ENCODE measurements at places on chromosomes 5 and 9. TPM values are rescaled to one million over a fixed set of nuclear protein-coding genes. Genes with fewer than 3 reads are reported as not detected.

GRCh38 chr5:76874088-76874581, 24.3 kb downstream of the S100Z start:
- DNase-seq, result no peak
- H3K36me3 ChIP-seq, result no peaks in the 10 kb centered on the region
- H3K4me3 ChIP-seq, result no peak overlapping the region
- H3K4me1 ChIP-seq, result no peaks in the 10 kb centered on the region
- no peak overlapping the region for H3K27ac ChIP-seq
- H3K27me3 ChIP-seq, result no peaks in the 10 kb centered on the region

GRCh38 chr9:14780251-14780650, 57.7 kb upstream of the CER1 start:
- no peaks in the 10 kb centered on the region for H3K27me3 ChIP-seq
- no peak overlapping the region for H3K27ac ChIP-seq
- no peak for DNase-seq

GRCh38 chr5:107499776-107500175, 171.0 kb downstream of the EFNA5 start:
- no peak overlapping the region for H3K4me3 ChIP-seq
- no peaks in the 10 kb centered on the region for H3K4me1 ChIP-seq
- no peak for DNase-seq
- no peaks in the 10 kb centered on the region for H3K27me3 ChIP-seq

DNA sequence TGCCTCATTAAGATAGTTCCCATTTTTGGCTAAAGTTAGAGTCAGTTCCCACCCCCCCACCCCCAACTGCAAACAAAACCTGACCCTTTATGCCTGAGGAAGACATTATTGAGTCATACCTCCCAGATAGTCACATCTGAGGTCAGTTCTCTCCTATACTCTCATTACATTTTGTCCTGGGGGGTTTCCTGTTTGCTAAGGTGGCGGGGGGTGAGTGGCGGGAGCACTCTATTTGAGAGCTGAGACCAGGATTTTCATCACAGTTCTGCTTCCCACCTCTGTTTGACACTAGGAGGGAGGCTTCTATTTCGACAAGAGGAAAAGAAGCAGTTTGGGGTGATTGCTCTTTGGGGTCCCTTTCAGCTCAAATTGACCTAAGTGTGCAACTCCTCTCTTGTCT, 59.4 kb upstream of the ICE1 start:
- DNase-seq, result no peak
- no peak overlapping the region for H3K27ac ChIP-seq

- no peak overlapping the region for H3K27ac ChIP-seq
- DNase-seq, result no peak
- no peaks in the 10 kb centered on the region for H3K36me3 ChIP-seq
Observed at GRCh38 chr9:87233899-87234455, 263.7 kb upstream of the DAPK1 start.

- peaks cover 16% of the 10 kb centered on the region for H3K4me1 ChIP-seq
- DNase-seq, result no peak
- peak within 1 kb of the TSS; percentile 36 for H3K4me3 ChIP-seq
- H3K27me3 ChIP-seq, result peaks cover 61% of the 10 kb centered on the region
Observed at GRCh38 chr5:33936381-33937016, at the start of gene RXFP3. RXFP3 (plus strand) TSS chr5:33936386; CDS start chr5:33936741, 355 bp downstream.

GRCh38 chr9:109639674-109640579, 140.1 kb upstream of the PALM2AKAP2 start:
- H3K27ac ChIP-seq, result no peak overlapping the region
- DNase-seq, result no peak
- H3K4me3 ChIP-seq, result peak overlapping the region; percentile 46
- no peaks in the 10 kb centered on the region for H3K36me3 ChIP-seq
- peaks cover 8% of the 10 kb centered on the region for H3K4me1 ChIP-seq

- no peaks in the 10 kb centered on the region for H3K4me1 ChIP-seq
- no peak for DNase-seq
- H3K36me3 ChIP-seq, result no peaks in the 10 kb centered on the region
Observed at GRCh38 chr5:130801963-130802362, 363.1 kb downstream of the HINT1 start.

DNA sequence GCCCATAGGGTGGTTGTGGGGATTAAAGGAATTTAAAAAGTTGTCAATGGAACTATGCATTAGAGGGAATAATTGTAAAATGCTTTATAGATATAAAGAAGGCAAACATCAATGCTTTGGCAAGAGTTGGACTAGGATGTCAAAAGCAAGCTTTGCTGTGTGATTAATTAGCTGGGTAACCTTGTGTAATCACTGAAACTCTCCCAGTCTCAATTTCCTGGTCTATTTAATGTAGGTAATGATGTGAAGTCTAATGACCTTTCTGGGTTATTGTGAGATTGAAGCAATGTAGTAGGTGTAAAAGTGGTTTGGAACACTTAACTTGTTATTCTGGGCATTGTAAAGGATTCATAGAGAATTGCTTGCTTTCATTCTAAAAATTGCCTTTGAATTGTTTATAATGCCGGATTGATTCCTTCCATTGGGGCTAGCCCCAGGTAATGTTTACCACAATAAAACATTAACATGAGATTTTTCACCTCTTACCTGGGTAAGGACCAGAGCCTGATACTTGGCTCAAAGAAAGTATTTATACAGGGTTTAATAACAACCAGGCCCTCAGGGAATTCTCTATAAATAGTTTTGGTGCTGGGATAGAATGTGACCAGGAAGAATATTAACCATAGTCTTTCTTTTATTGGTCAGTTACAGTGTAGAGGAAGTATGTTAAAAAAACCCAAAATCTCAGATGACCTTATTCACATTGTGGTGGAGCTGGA, 30.0 kb upstream of the CLINT1 start:
- H3K4me1 ChIP-seq, result no peaks in the 10 kb centered on the region
- no peak overlapping the region for H3K4me3 ChIP-seq
- no peak for DNase-seq
- H3K27ac ChIP-seq, result no peak overlapping the region
- no peaks in the 10 kb centered on the region for H3K36me3 ChIP-seq
- H3K27me3 ChIP-seq, result no peaks in the 10 kb centered on the region

- H3K4me1 ChIP-seq, result no peaks in the 10 kb centered on the region
- H3K27ac ChIP-seq, result no peak overlapping the region
- H3K4me3 ChIP-seq, result no peak overlapping the region
- H3K27me3 ChIP-seq, result no peaks in the 10 kb centered on the region
- no peaks in the 10 kb centered on the region for H3K36me3 ChIP-seq
- DNase-seq, result no peak
Observed at GRCh38 chr9:16069249-16069648, 516.4 kb downstream of the CCDC171 start.

DNA sequence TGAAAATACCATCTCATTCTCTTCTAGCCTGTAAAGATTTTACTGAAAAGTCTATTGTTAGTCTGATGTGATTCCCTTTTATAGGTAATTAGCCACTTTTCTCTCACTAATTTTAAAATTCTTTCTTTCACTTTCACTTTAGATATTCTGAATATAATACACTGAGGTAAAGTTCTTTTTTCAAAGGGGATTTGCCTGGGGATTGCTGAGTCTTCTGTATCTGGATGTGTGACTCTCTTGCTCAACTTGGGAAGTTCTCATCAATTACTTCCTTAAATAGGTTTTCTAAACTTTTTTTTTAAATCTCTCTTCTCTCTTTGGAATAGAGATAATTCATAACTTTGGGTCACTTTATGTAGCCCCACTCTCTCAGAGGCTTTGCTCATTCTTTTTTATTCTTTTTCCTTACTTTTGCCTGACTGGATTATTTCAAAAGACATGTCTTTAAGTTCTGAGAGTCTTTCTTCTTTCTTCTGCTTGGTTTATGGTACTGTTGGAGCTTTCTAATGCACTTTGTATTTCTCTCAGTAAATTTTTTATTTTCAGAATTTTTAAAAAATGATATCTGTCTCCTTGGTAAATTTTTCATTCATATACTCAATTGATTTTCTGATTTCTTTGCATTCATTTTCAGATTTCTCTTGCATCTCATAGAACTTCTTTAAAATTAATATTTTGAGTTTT, 55.9 kb upstream of the IL12B start:
- H3K4me3 ChIP-seq, result no peak overlapping the region
- no peak for DNase-seq
- no peak overlapping the region for H3K27ac ChIP-seq
- no peaks in the 10 kb centered on the region for H3K36me3 ChIP-seq
- H3K27me3 ChIP-seq, result no peaks in the 10 kb centered on the region

DNA sequence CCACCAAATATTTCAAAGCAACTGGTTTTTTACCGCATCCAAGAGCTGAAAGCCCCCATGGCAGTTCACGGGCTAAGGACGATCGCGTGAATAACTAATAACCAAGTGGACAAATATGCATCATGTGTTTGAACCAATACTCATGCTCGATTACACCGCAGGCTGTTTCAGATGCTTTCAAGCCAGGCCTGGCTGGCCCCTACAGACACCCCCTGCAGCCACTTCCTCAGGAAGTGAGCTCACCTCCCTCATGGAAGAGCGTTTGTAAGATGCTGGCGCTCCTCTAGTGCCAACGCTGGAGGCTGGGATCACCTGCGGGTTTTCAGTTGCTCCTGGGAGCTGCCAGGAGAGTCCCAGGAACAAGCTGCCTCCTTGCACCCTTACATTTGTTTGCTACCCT, 53.9 kb upstream of the PTCH1 start:
- no peak overlapping the region for H3K4me3 ChIP-seq
- H3K36me3 ChIP-seq, result no peaks in the 10 kb centered on the region
- H3K27me3 ChIP-seq, result peaks cover 5% of the 10 kb centered on the region

DNA sequence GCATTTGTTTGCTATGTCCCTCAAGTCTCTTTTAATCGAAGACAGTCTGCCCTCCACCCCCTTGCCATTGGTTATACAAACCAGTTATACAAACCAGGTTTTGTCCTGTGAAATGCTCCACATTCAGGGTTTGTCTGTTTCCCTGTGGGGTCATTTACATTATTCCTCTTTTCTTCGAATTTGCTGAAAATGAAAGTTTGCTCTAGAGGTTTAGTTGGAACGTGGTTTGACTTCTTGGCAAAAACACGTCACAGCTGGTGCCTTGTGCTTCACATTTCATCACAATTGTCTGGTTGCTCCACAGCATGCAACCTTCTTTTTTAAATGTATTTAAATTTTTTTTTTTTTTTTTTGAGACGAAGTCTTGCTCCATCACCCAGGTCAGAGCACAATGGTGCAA, 4.2 kb upstream of the HAVCR2 start:
- no peak for DNase-seq
- no peaks in the 10 kb centered on the region for H3K36me3 ChIP-seq
- no peak overlapping the region for H3K27ac ChIP-seq
- no peak overlapping the region for H3K4me3 ChIP-seq
- H3K4me1 ChIP-seq, result no peaks in the 10 kb centered on the region
- no peaks in the 10 kb centered on the region for H3K27me3 ChIP-seq

GRCh38 chr9:114668146-114668545, 10.5 kb upstream of the TEX53 start:
- no peak overlapping the region for H3K4me3 ChIP-seq
- no peaks in the 10 kb centered on the region for H3K36me3 ChIP-seq
- H3K27me3 ChIP-seq, result no peaks in the 10 kb centered on the region
- H3K27ac ChIP-seq, result no peak overlapping the region
- no peaks in the 10 kb centered on the region for H3K4me1 ChIP-seq

- DNase-seq, result no peak
- H3K27me3 ChIP-seq, result no peaks in the 10 kb centered on the region
- H3K4me1 ChIP-seq, result no peaks in the 10 kb centered on the region
- no peaks in the 10 kb centered on the region for H3K36me3 ChIP-seq
Observed at GRCh38 chr5:84752780-84753179, 368.1 kb upstream of the EDIL3 start.

GRCh38 chr5:169778622-169779596, 141.8 kb downstream of the DOCK2 start:
- no peaks in the 10 kb centered on the region for H3K36me3 ChIP-seq
- H3K4me1 ChIP-seq, result no peaks in the 10 kb centered on the region
- H3K27me3 ChIP-seq, result no peaks in the 10 kb centered on the region
- no peak for DNase-seq

GRCh38 chr5:29382780-29383179, 1810.7 kb upstream of the CDH6 start:
- DNase-seq, result no peak
- H3K4me1 ChIP-seq, result no peaks in the 10 kb centered on the region
- no peak overlapping the region for H3K4me3 ChIP-seq
- no peaks in the 10 kb centered on the region for H3K27me3 ChIP-seq

- no peaks in the 10 kb centered on the region for H3K36me3 ChIP-seq
- no peak overlapping the region for H3K27ac ChIP-seq
- H3K4me1 ChIP-seq, result peaks cover 8% of the 10 kb centered on the region
Observed at GRCh38 chr5:139757727-139758509, 37.7 kb upstream of the PSD2 start.

GRCh38 chr5:84249918-84250630, 134.6 kb downstream of the EDIL3 start:
- H3K27ac ChIP-seq, result no peak overlapping the region
- H3K4me3 ChIP-seq, result no peak overlapping the region
- DNase-seq, result no peak
- H3K36me3 ChIP-seq, result no peaks in the 10 kb centered on the region

The CER1 gene
- total RNA-seq, result not detected

The KCNV2 gene
- not detected for total RNA-seq

The SLC34A1 gene
- total RNA-seq, result not detected

The C9orf85 gene
- total RNA-seq, result 11.1 TPM

The REEP2 gene
- 0.80 TPM for total RNA-seq

The PCDHGA1 gene
- total RNA-seq, result 0.53 TPM

The SKIC3 gene
- 68.7 TPM for total RNA-seq

The ANGPTL2 gene
- total RNA-seq, result 11.4 TPM

The PCDHB8 gene
- 2.6 TPM for total RNA-seq

The LVRN gene
- 1.3 TPM for total RNA-seq

The OCLN gene
- 121 TPM for total RNA-seq

The SCGB3A2 gene
- total RNA-seq, result 624 TPM

Data from lower lobe of right lung (tissue), 2 donors.